ENCODE measurements at places on chromosomes 6 and 20.
A peak's percentile ranks its signal among the peaks of the same experiment; 100 is the strongest.

DNA sequence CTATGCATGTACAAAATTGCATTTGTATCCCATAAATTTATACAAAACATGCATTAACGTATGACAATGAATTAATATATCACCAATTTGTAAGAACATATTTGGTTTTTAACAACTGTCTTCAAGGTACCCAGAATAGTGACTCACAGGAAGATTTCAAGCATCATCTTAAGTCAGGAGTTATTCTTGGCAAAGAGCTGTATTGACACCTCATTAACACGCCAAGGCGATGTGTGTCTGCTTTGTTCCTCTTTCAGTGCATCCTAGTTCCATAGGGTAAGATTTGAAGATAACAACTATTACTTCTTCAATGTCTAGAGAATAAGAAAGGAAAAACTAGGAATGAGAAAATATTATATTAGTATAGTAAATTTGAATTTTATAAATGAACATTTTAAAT lies 35.8 kb upstream of the TPD52L1 start:
- no peak for DNase-seq

GRCh38 chr6:161748535-161749416 lies 474.9 kb upstream of the AGPAT4 start:
- DNase-seq = no peak

- no peak for DNase-seq
Measured at GRCh38 chr6:71486461-71486860, 197.8 kb downstream of the OGFRL1 start.

- no peak for DNase-seq
Measured at GRCh38 chr20:7741866-7742265, 198.4 kb downstream of the HAO1 start.

- no peak for DNase-seq
Measured at GRCh38 chr6:56850626-56851025, 104.3 kb upstream of the BEND6 start.

DNA sequence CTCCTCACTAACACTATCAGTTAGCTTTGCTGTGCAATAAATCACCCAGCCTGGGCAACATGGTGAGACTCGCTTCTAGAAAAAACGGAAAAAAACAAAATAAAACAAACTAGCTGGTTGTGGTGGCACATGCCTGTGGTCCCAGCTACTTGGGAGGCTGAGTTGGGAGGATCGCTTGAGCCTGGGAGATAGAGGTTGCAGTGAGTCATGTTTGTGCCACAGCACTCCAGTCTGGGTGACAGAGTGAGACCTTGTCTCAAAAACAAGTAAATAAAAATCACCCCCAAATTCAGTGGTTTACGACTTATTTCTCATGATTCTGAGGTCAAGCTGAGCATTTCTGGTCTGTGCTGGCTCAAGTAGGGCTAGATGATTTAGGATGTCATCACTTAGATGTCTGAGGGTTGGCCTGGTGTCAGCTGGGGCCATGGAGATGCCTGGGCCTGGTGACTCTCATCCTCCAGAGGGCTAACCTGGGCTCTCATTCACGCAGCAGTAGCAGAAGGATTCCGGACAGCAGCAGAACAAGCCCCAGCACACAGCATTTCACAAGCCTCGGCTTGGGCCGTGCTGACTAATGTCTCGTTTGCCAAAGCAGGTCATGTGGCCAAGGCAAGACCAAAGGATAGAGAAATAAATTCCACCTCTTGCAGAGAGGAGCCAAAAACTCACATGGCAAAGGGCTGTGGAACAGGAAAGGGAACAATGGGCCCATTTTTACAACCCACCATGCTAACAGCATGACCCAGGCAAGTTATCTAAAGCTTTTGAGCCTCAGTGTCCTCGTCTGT lies 32.5 kb downstream of the MGME1 start:
- DNase-seq = no peak

DNA sequence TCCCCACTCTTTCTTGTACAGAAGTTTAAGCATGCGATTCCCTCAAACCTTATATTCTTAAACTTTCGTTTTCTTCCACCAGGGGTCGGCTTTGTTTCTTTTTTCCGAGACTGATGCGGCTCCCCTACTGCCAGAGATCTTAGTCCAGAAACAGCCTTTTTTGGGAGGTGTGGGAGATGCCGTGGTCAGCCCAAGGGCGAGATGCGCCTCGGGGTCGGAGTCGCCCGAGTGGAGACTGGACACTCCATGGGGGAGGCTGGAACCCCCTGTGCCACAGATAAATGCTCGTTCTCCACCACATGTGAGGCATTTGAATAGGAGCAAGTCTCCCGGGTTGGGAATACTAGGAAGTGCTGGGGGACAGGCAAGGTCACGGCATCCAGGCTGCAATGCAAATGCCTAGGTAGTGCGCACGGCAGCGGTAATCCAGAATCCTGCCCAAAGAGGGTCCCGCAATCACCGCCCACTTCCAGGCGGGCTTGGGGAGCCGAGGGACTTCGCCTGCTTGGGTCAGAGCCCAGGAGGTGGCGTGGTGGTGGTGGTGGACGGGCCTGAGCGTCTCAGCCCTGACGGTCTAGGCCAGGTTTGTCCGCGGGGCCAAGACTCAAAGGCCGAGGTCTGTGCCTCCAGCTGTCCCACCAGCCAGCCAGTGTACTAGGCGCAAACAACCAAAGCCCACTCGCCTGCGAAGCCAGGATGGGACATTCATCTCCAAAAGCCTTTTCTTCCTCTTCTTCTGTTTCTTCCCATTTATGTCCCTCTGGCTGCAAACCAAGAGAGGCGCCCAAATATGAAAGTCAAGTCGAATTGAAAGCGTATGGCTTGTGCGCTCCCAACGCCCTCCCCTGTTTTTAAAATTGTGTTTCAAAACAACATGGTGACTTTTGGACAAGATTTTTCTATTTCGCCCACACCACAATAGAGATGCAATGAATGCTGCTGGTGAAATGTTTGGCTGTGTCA lies 39.3 kb upstream of the OSTM1 start:
- no peak for DNase-seq

DNA sequence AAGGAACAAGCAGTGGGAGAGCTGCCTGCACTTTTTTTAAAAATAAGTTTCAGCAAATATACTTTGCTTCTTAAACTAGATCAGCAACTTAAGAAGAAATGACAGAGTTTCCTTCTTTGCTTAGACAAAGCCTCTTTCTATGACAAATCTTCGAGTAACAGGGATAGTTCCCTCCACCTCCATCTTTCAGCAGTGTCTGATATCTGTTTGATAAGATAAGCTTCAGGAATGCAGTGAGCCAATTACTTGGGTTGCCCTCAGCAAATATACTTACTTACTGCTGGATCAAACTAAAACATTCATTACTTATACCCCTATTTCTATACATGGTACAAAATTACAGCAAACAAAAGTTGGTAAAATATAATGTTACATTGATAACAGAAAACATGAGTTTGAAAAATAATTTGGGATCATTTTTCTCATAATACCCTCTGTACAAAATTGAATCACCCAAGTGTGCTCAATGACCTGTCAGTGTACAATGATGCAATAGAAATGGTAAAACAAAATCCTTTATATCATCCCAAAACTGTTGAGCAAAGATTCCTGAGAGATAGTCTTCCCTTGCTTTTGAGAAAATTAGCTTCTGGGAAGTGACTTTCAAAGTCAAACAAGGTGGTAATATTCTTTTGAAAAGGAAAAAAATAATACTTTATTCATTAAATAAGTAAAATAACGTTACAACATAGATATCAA lies 24.5 kb downstream of the FRK start:
- DNase-seq = no peak

GRCh38 chr20:53019464-53019863 lies 47.3 kb downstream of the TSHZ2 start:
- DNase-seq = no peak

GRCh38 chr6:124371974-124372475 lies 568.4 kb downstream of the NKAIN2 start:
- no peak for DNase-seq

DNA sequence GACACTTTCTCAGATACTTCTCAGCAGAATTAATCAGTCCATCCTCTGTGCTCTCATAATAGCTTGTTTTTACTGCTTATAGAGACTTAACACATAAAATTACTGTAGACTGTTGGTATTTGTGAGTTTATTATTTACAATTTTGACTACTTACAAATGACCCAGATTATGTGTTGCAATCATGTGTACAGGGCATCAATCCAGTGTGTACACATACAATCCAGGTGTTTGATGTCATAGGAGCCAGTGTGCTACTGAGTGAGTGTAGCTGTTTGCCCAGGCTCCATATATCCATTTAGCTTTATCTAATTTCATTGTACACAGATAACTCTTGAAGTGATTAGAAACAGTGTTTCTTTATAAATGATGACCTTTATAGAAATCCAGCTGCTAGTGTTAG lies 31.3 kb downstream of the TRMT11 start:
- DNase-seq = no peak

- DNase-seq = no peak
Measured at GRCh38 chr6:163651915-163652668, 237.6 kb downstream of the QKI start.

DNA sequence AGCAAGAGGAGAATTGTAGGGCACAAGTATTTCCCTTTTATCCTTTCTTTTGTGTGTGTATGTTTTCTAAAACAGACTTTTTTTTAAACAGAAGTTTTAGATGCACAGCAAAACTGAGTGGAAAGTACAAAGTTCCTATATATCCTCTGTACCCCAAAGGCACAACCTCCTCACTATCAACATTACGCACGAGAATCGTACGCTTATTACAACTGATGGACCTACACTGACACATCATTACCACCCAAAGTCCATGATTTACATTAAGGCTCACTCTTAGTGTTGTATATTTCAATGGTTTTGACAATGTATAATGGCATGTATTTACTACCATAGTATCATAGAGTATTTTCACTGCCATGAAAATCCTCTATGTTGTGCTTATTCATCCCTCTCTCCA lies 32.6 kb downstream of the MAN1A1 start:
- no peak for DNase-seq

GRCh38 chr6:44655412-44656342 lies 268.2 kb downstream of the CDC5L start:
- DNase-seq = peak; percentile 74

DNA sequence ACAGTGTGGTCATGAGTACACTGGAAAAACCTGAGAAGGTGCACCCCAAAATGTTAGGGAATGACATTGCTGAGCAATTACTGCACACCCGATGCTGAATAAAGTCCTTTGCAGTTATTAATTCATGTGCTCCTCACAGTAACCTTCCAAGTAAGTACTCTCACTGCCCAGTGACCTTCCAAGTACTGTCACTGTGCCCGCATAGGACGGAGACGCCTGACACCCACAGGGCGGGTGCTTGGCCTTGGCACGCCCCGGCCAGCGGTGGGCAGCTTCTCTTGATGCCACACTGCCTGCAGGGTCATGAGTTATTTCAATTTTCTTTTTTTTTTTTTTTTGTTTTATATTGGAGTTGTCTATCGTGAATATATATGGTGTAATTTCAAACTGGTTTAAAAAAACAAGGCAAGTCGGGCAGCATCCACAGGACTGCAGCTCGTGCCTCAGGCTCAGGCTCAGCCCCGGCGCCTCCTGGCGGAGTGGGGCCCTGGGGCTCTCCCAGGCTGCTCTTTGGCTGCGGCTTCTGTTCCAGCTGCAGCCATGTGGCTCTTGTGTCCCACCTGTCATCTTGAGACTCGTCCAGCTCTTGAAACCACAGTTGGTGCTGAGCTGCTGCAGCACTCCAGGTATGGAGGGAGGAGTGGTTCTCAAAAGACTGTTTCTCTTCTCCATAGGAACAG lies 27.0 kb downstream of the PNLDC1 start:
- no peak for DNase-seq

- DNase-seq = no peak
Measured at GRCh38 chr6:158188591-158188990, 20.4 kb downstream of the GTF2H5 start.

GRCh38 chr20:34515484-34516246 lies 557 bp upstream of the DYNLRB1 start:
- peak; percentile 53 for DNase-seq

- no peak for DNase-seq
Measured at GRCh38 chr6:13916230-13916944, 8.4 kb upstream of the RNF182 start.

DNA sequence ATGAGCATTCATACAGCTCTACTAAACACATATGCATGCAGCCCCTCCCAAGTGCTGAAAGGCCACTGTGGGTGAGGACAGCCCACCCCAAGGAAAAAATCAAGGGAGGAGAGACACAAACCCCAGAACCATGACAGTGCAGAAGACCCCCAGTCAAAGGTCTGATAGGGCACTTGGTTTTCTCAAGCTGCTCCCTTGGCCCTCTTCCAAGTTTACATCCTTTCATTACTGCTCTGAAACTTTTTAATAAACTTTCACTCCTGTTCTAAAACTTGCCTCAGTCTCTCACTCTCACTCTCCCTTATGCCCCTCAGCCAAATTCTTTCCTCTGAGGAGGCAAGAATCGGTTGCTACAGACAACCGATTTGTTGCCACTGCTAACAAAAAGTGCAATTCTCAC lies 24.9 kb downstream of the IPCEF1 start:
- DNase-seq = no peak

DNA sequence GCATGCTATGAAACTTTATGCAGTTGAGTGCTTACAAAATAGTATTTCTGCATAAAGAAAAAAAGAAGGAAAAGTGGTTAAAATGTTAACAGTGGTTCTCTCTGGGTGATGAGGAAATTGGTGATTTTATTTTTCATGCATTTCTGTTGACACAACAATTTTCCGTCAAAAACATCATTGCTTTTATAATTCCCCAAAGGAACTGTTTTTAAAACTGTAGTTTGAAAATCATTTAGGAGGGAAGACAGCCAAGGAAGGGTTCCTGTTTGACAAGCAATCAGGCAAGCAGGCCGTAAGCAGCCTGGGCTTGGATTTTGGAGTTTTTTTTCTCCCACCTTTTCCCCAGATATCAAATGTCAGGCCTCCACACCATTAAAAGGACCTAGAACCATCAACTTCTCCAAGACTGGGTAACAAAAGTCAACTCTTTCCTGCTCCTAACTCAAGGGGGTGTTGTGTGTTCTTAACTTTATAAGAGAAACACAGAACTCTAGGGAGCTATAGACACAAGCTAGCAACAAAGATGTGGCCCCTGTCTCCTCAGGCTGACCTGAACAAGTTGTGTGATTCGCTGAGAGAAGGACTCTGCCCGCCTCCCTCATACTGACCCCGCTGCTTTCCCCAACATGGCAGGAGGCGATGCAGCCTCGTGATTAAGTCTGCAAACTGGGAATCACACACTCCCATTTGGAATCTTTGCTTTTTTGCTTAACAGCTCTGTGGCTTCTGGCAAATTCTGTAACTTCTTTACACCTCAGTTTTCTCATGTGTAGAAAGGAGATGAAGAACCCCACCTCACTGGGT lies 146.6 kb downstream of the BCAS1 start:
- no peak for DNase-seq
